Inflammatory macrophage treated with lipopolysaccharide for 1 hour (primary cell): ENCODE measurements at places on chromosomes 12 and 14.

GRCh38 chr12:12721814-12722434, 4.8 kb downstream of the CDKN1B start:
- DNase-seq, result no peak

DNA sequence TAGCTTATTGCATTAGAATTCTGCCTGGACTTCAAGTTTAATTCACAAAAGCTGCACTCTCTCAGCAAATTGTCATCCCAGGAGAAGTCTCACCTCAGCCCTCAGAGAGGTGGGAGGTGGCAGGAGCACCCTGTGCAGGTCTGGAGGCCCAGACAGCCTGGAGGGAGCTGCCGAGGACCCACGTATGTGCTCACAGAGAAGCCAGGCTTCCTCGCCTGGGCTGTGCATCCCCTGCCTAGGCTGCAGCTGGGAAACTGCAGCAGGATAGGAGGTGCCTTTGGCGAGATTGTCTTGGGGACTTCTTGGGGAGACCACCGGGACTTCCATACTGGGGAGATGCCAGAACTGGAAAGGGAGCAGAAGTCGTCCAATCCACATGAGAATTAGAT, 8.8 kb downstream of the CPNE6 start:
- no peak for DNase-seq

GRCh38 chr12:55684761-55685370, 22.8 kb downstream of the ITGA7 start:
- DNase-seq, result no peak

DNA sequence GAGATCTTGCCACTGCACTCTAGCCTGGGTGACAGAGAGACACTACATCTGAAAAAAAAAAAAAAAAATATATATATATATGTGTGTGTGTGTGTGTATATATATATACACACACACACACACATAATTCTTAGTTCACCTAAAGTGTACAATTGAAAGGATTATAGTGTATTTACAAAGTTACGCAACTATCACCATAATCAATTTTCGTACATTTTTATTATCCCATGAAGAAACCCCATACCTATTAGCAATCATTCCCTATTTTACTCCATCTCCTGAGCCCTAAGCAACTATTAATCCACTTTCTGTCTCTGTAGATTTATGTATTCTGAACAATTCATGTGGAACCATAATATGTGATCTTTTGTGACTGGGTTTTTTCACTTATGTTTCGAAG, 4.4 kb downstream of the SRP54 start:
- DNase-seq, result no peak

GRCh38 chr12:25151476-25151875, 43.5 kb downstream of the DNAI7 start:
- DNase-seq, result peak; percentile 48

DNA sequence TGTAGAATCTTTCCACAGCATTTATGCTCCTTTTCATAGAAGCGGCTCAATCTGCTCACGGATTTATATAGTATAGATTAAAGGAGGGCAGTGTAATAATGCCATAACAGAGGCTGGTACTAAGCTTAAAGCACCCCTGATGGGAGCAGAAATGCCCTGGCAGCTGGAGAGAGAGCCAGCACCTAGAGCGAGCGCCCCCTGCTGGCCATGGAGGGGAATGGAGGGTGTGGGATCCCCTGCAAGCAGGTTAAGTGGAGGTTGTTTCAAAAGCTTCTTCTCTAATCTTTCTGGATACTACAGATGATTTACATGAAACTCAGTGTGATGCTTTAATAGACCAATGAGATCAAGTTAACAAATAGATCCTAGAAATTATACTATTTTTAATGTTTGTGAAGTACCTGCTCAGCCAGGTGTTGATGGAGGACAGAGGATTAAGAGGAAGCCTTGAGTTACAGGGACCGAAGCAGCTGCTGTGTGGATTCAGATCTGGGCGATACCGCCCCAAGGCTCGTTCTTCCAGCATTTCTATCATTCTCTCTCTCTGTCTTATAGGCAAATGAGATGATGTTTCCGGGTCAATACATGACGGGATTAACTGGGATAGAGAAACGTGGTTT, 1519.3 kb upstream of the TMEM132C start:
- DNase-seq, result peak; percentile 62

- DNase-seq, result no peak
Measured at GRCh38 chr12:127174881-127175280, 1092.1 kb upstream of the TMEM132C start.

- DNase-seq, result no peak
Measured at GRCh38 chr12:70403826-70404225, 37.7 kb downstream of the KCNMB4 start.
